ENCODE measurements at places on chromosomes 6 and 20. TPM values are rescaled to one million over a fixed set of nuclear protein-coding genes. Genes with fewer than 3 reads are reported as not detected.

DNA sequence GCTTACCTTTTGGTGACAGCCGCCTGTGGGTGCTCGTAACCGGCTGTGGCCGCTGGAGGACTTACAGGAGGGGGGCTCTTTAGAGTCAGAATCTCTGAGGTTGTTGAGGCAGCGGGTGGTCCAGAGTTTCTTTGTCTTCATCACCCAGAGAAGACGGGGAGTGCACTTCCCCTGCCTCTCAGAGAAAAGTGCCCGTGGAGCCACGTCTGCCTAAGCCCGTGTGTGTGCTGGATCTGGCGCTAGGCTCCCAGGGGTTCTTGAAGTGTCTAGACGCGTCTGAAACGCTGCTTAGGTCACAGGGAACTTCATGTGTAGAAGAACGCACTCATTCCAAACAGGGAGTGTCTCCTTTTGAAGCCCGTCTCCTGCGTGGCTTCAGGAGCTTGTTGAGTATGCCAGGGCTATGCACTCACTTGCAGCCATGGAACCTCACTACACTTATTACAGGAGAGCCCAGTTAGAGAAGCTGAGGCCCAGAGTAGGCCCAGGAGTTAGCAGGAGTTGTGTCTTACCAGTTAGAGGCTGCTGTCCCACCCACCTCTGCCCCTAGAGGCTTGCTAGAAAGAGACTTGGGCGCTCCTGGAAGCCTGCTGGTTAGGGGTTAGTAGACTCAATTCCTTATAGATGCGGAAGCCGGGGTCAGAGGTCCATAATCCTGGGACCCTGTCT is 1.3 kb downstream of the LSM14B start:
- no peak for DNase-seq

DNA sequence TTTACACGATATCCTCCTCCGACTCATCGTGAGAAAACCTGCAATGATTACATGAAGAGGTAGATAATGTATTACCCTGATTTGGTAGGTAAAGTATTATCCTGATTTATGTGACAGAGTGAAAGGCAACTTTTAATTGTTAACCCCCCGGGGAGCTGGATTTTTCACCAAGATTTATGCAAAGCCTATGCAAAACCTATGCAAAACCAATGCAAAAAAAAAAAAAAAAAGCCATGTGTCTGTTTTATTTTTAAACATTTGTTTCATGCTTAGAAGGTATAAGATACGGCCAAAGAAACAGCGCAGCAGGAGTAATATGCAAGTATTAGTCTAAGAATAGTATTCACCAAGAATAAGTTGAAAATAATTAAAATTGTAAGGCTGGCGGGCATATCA is 109.9 kb downstream of the IPCEF1 start:
- DNase-seq, result no peak

DNA sequence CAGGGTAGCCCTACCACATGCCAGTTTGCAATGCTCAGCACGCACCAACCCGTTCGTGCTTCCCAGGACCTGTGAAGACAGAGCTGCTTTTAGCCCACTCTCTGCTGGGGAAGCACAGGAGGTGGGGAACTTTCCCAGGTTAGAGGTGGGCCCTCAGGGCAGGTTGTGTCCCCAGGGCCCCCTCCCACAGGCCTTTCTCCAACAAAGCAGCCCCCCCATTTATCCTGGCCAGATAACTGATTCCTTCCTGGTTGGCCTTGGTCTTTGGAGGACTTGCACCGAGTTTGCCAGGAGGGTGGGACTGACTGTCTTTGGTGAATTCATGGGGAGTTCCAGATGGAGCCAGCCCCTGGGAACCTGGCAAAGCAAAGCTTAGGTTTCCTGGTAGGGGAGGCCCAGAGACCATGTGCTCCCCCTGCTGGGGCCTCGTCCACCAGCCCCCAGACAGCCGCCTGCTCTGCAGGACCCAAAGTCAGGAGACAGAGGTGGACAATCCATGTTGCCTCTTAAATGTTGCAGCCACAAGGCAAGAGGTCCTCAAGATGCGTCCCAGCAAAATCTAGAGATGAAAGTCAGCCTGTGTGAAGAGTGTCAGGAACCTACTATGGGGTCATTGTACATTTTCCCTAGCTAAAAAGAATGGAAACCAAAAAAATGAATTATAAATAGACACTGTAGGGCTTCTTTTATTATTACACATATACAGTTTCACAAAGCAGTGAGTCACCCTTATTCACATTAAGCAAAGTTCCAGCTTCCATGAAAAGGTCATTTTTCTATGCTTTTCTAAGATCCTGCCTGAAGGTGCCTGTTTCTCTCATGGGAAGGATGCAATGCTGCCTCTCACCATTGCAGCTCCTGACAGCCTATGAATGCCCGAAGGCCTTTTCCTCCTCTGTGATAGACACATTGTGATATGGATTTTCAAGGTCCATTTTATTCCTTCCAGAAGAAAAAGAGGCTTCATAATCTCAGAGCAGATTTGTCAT is 497.8 kb downstream of the PREX1 start:
- no peak for DNase-seq

WFDC8 gene
- polyA plus RNA-seq, result 0.13 TPM

DNA sequence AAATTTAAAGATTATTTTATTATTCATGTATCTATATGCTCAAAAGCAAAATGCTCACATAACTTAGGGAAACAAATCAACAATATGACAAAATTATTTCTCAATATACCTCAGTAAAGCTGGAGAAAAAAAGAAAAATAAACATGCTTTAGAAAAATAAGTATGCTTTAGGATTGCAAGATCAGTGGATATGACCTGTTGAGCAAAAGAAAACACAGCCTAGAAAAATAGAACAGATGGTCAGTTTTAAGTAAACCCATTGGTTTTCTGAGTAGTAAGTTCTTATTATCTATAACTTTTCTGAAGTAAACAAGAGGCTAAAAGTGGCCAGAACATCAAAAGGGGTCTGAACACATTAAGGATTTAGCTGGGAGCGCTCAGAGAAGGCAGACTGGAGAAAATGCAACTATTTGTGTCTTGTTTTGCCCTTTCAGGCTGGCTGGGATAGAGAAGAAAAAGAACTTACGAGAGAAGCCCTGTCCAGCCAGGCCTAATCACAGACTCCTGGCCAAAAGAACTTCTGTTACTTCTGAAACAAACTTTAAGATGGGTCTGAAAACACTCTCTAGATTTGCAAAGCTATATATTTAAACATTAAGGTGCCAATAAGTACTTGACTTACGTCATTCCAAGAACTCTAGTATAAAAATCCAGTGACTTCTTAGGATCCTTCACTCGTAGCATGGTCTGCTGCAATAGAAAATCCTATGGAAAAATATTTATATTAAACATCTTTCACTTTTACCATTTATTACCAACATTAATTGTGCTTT is 16.5 kb downstream of the GLO1 start:
- DNase-seq, result no peak

DNA sequence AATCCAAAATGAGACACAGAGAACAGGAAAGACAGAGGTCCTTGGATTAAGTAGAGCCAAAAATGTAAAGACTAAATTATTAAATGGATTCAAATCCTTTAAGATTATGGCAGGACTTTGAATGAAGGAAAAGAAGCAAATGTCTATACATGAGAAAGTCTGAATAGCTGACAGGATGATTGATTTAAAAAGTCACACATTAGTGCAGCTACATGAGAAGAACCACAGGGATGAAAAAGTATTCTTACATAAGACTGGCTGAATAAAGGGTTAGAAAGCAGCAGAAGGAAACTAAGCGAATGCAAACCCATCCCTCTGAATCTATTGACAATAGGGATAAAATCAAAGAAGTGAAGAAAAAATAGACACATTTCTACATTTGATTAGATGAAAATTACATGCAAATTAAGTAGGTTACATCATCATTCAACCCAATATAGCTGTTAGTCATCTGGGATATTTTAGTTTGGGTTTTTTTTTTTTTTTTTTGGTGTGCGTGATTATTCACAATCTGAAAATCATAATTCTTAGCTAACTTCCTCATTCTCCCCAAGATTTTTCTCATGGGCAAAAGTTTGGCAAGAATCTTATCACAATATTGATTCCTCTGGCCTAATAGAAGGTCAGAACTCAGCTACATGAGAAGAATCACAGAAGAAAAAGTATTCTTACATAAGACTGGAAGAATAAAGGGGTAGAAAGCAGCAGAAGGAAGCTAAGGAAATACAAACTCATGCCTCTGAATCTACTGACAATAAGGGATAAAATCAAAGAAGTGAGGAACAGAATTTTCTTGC is 845.4 kb downstream of the HACE1 start:
- no peak for DNase-seq

RPP40 gene
- 12.6 TPM for polyA plus RNA-seq

GRCh38 chr6:138979365-138979764 is 8.7 kb downstream of the REPS1 start:
- DNase-seq, result no peak

MCUR1 gene
- polyA plus RNA-seq, result 65.1 TPM

RALGAPB gene
- 50.6 TPM for polyA plus RNA-seq

CFB gene
- polyA plus RNA-seq, result 10.7 TPM

- DNase-seq, result no peak
Measured at GRCh38 chr6:110595112-110595511, 118.7 kb upstream of the SLC22A16 start.

GRCh38 chr20:31691646-31692275 is 30.9 kb downstream of the BCL2L1 start:
- no peak for DNase-seq

DNA sequence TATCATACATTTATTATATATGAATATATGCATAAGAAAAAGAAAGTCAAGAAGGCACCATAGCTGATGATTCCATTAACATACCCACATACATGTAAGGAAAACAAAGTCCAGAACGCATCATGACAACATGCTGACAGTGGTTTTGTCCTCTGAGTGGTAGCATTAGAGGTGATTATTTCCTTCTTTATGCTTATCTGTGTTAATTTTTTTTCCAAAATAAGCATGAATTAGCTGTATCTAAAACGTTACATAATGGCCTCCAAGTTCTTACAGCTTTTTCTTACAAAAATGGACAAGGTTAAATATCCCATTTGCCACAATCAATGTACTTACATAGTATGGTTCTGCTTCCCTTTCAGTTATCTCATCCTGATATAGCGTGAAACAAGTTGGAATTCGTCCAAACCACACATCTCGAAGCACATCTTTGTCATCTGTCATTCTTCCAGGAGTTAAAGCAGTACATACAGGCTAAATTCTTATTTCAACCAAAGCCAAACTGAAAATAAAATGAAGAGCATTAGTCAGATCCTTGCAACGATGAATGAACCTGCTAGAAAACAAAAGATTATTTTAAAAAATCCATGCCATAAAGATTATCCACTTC is 9.7 kb downstream of the ATG5 start:
- DNase-seq, result no peak

ETV7 gene
- not detected for polyA plus RNA-seq

DNA sequence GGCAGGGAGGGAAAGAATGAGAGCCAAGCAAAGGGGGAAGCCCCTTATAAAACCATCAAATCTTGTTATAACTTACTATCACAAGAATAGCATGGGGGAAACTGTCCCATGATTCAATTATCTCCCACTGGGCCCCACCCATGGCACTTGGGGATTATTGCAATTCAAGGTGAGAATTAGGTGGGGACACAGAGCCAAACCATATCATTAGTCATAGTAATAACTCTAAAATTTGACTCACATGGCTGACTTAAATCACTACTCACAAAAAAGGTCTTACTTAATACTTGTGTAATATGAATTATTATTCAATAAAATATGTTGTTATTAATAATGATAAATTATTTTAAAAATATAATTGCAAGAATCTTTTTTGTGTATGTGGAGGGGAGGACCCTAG is 178.1 kb upstream of the TCF21 start:
- no peak for DNase-seq

- no peak for DNase-seq
Measured at GRCh38 chr6:99501762-99502161, 13.5 kb downstream of the USP45 start.

DNA sequence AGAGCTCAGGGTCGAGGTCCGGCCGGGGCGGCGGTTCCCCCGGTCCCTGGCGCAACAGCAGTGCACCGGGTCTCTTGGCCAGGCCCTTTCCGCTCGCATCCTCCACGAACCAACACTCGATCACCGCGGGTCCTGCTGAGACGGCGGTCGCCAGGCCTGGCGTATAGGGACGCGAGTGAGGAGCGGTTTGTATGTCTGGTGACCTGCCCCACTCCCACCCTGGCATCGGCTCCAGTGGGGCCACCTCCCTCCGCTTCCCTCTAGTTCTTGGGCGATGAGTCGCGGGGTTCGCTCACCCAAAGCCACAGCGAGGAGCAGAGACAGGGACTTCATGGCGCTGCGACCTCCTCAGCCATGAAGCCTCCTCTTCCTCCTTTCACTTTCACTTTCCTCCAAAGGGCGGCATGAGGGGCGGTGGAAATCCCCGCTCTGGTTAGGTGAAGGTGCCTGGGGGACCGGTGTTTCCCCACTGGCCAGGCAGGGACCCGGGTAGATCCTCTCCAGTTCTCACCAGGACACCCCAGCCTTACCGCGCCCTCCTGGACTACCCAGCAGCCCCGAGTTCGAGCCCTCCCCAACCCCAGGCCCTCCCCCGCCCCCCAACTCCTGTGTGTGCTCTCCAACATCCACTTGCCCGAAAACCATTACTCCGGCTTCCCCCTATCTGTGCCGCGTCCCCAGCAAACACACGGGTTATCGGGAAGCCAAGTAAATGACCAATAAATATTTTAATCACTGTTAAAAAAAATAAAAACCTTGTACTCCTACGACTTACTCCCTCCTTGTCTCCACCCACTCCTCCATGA is at the start of gene TAPBP:
Gene TAPBP (minus strand): TSS at position 370 of the 806 bp plus-strand sequence. CDS start 37 bp downstream, at position 333.
- peak; percentile 57 for DNase-seq

DNA sequence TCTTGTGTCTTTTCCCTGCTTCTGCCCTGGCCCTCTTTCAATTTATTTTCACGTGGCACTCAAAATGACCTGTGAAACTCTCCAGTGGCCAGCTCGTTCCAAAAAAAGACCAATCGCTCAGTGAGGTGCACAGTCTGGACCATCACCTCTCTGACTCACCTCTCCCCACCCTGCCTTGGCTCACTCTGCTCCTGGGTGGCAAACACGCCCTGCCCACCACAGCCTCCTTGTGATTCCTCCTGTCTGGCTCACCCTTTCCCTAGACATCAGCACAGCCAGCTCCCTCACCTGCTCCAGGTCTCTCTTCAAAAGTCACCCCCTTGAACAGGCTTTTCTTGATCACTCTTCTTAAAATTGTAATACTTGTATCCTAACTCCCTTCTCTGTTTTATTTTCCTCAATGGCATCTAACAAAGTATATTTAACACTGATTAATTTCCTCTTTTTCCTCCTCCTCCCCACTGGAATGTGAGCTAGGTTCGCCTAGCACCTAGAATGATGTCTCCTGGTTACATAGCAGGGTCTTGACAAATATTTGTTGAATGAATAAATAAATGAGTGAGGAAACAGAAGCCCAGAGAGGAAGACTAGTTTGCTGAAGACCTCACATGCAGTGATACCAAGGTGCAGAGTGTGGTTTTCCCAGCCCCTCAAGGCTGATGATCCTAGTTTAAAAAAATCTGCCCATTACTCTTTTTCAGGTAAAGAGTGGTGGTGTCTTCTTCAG is 109.0 kb downstream of the GJA10 start:
- no peak for DNase-seq
